ENCODE measurements at places on chromosomes 4 and X. TPM values are rescaled to one million over a fixed set of nuclear protein-coding genes. Genes with fewer than 3 reads are reported as not detected.

DNA sequence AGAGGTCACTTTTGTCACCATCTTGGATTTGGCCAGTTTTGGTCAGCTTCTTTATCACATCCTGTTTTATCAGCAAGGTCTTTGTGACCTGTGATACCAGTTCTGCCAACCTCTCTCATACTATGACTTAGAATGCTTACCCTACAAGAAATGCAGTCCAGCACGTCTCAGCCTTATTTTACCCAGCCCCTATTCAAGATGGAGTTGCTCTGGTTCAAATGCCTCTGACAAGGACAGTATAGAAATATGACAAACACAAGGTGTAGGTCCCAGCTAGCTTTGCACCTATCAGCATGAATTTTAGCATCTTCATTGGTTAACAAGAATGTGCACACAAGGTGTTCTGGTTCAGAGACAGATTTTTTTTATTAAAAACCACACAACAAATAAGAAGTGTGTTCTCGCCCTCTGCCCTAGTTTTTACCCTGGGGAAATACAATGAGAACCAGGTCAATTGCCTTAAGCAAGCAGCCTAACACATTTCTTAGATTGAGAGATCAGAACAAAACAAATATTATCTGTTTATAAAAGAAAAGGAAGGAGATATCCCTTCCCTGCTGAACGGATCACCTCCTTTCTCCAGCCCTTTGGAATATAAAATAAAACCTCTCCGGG lies 962.3 kb upstream of the PRKX start:
- no peaks in the 10 kb centered on the region for H3K4me1 ChIP-seq
- no peaks in the 10 kb centered on the region for H3K27me3 ChIP-seq
- no peak overlapping the region for H3K27ac ChIP-seq
- no peak overlapping the region for H3K4me3 ChIP-seq

DNA sequence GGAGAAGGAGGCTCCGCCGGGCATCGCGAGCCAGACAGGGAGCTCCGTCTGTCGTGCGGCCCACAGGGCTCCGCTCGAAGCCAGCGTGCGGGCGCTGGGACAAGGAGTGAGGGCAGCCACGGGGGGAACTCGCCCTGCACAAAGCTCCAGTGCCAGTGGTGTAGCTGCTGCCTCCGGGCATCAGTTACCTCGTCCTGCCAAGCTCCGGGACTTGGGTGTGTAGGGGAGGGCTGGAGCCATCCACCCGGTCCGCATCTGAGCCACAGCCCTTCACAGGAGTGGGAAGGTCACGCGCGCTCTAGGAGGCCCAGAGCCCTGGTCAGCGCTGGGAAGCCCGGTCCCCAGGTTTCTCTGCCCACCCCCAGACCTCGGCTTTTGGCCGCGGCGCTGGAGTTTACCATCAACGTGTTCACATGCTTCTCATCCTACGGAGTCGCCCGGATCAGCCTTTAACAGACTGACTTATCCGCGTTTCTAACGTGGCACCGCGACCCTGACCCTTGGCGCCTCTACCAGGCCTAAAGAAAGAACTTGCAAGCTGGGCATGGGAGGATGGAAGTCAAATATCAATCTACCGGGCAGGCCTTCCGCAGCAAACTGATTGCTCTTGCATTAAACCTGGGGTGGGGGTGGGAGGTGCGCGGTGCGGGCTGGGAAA lies 8.4 kb upstream of the PRDM8 start:
- H3K27me3 ChIP-seq, result peaks cover 18% of the 10 kb centered on the region
- no peak for DNase-seq
- H3K4me3 ChIP-seq, result no peak overlapping the region
- H3K36me3 ChIP-seq, result no peaks in the 10 kb centered on the region
- peaks cover 13% of the 10 kb centered on the region for H3K4me1 ChIP-seq

DNA sequence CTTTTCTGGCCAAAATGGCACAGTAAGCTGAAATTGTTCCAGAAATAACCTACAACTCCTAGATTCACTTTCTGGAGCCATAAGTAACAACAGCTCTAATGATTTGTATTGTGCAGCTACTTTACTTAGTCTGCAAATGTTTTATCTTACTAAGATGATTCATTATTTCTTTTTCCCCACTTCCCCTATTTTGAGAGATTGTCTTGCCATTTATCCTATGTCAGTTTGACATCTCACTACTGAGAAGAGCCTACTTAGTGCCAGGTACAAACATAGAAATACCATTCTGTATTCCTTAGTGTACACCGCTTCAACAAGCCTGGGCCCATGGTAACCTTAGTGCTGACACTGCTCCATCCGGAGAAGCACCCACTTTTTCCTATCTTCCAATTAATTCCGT lies 13.8 kb upstream of the STK26 start:
- H3K4me1 ChIP-seq, result no peaks in the 10 kb centered on the region
- H3K4me3 ChIP-seq, result no peak overlapping the region
- DNase-seq, result no peak
- H3K27me3 ChIP-seq, result no peaks in the 10 kb centered on the region
- no peaks in the 10 kb centered on the region for H3K36me3 ChIP-seq

GRCh38 chr4:4668355-4669210 lies 126.7 kb upstream of the STX18 start:
- H3K4me1 ChIP-seq, result no peaks in the 10 kb centered on the region
- DNase-seq, result no peak
- no peak overlapping the region for H3K27ac ChIP-seq

- H3K4me3 ChIP-seq, result no peak overlapping the region
- DNase-seq, result no peak
- no peaks in the 10 kb centered on the region for H3K36me3 ChIP-seq
These were observed 95.4 kb downstream of the ANOS1 start for GRCh38 chrX:8636497-8636896.

- no peaks in the 10 kb centered on the region for H3K4me1 ChIP-seq
These were observed 74.9 kb downstream of the NSG1 start for GRCh38 chr4:4461850-4462249.

GRCh38 chrX:115233497-115234455 lies at the start of gene LRCH2:
Gene LRCH2, minus strand, starts transcription at chrX:115234096. Its CDS starts 55 bp downstream, at chrX:115234041.
- no peaks in the 10 kb centered on the region for H3K36me3 ChIP-seq
- H3K4me1 ChIP-seq, result no peaks in the 10 kb centered on the region
- H3K27ac ChIP-seq, result no peak within 1 kb of the TSS
- H3K27me3 ChIP-seq, result no peaks in the 10 kb centered on the region
- H3K4me3 ChIP-seq, result peak within 1 kb of the TSS; percentile 57

GRCh38 chr4:118249890-118250289 lies 102.9 kb downstream of the PRSS12 start:
- no peak for DNase-seq
- H3K4me1 ChIP-seq, result no peaks in the 10 kb centered on the region
- H3K27ac ChIP-seq, result no peak overlapping the region
- H3K4me3 ChIP-seq, result no peak overlapping the region
- no peaks in the 10 kb centered on the region for H3K27me3 ChIP-seq

DNA sequence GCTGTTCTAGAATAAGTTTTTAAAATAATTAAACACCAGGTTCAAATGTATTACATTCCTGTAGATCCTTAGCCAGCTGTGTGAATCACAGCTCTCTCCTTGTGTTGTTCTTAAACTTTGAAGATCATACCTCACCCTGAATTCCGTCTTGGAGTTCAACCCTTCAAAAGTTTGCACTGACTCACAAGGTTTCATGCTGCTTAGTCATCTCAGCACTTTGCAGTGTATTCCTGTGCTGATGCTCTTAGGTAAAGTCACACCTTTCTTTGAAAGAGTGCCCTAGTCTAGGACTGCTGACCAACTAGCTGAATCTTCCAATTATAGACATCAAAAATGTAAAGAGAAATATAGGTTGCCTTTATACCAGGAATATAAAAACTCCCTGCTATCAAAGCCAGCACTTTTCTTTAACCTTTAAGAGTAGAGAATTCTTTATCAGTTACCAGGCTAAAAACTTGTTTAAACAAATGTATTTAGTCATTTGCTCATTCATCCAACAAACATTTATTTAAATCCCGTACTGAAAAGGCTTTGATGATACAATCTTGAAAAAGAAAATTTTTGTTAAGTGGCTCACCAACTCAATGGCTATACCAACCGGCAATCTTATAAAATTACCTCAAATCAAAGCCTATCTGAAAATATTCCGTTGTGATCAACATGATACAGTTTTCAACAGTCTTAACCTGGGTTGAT lies 169.7 kb downstream of the RAP1GDS1 start:
- peaks cover 23% of the 10 kb centered on the region for H3K36me3 ChIP-seq
- no peaks in the 10 kb centered on the region for H3K4me1 ChIP-seq
- DNase-seq, result no peak
- no peaks in the 10 kb centered on the region for H3K27me3 ChIP-seq
- H3K27ac ChIP-seq, result no peak overlapping the region

GRCh38 chr4:75142382-75142781 lies 209.5 kb downstream of the PARM1 start:
- H3K36me3 ChIP-seq, result no peaks in the 10 kb centered on the region
- no peak for DNase-seq
- no peak overlapping the region for H3K4me3 ChIP-seq
- no peaks in the 10 kb centered on the region for H3K27me3 ChIP-seq
- H3K27ac ChIP-seq, result no peak overlapping the region

DNA sequence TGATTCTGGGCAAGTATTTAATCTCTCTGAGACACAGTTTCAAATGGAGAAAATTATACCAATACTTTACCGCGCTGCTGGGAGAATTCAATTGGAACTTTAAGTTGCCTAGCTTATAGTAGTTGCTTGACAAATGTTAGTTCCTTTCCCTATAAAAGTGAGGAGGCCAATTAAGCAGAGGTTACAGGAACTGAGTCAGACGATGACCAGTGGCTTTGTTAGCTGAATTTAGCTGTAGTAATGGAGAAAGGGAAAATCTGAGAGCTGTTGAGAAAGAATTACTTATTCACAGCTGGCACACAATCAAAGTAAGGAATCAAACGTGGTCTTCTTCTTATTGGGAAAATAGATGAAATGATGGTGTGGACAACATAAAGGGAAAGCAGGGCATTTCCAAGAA lies 29.6 kb downstream of the SMARCA1 start:
- H3K4me3 ChIP-seq, result no peak overlapping the region
- H3K27ac ChIP-seq, result no peak overlapping the region
- DNase-seq, result no peak
- H3K27me3 ChIP-seq, result no peaks in the 10 kb centered on the region

DNA sequence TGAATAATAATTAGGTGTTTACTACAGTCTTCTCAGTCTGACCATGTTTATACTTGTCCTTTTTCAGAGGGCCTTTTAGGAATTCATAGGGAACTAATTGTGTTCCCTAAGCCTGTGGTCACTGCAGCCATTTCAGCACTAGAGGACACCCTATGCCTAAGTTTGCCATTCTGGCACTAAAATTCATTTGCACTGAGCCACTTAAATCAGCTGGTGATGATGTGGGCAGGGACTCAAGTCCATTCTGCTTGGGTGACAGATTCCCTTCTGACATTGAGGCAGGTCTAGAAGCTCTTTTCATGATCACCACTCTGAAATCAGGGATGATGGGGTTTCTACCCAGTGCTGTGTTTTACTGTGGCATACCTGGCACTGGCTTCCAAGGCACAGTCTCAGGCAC lies 1178.9 kb upstream of the DIAPH2 start:
- no peaks in the 10 kb centered on the region for H3K4me1 ChIP-seq
- no peaks in the 10 kb centered on the region for H3K36me3 ChIP-seq
- H3K4me3 ChIP-seq, result no peak overlapping the region
- no peaks in the 10 kb centered on the region for H3K27me3 ChIP-seq

Gene IL3RA
- total RNA-seq, result 8.3 TPM

Gene FAM47A
- total RNA-seq, result not detected

Gene L1CAM
- total RNA-seq, result 1.1 TPM

Gene XIAP
- total RNA-seq, result 39.6 TPM

Gene CTAG1A
- not detected for total RNA-seq

Gene CXCL9
- 0.44 TPM for total RNA-seq

Gene TCEAL1
- 32.2 TPM for total RNA-seq

Data from psoas muscle (tissue), 8 donors.